Vagina (tissue), 2 donors: ENCODE measurements at places on chromosomes 13 and 19.

- H3K27ac ChIP-seq = peak overlapping the region; percentile 81
- H3K36me3 ChIP-seq = peaks cover 52% of the 10 kb centered on the region
- no peak for DNase-seq
- H3K27me3 ChIP-seq = no peaks in the 10 kb centered on the region
These were observed 7.5 kb downstream of the RPS9 start for GRCh38 chr19:54207983-54208783.

DNA sequence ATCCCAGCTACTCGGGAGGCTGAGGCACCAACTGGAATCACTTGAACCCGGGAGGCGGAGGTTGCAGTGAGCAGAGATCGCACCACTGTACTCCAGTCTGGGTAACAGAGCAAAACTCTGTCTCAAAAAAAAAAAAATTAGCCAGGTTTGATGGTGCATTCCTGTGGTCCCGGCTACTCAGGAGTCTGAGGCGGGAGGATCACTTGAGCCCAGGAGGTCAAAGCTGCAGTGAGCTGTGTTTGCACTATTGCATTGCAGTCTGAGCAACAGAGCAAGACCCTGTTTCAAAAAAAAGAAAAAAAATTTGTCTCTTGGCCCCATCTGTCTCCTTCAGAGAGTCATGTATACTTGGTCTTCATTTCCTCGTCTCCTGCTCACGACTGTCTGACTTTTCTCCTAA lies 1.6 kb downstream of the CCDC97 start:
- peak overlapping the region; percentile 94 for H3K27ac ChIP-seq
- H3K36me3 ChIP-seq = no peaks in the 10 kb centered on the region
- no peaks in the 10 kb centered on the region for H3K27me3 ChIP-seq
- peaks cover 40% of the 10 kb centered on the region for H3K4me1 ChIP-seq

GRCh38 chr19:46495786-46496099 lies at the start of gene PNMA8B:
TSS of gene PNMA8B (minus strand) at chr19:46495867. CDS start at chr19:46495465, 402 bp downstream.
- peaks cover 37% of the 10 kb centered on the region for H3K4me1 ChIP-seq
- peak within 1 kb of the TSS; percentile 45 for H3K27ac ChIP-seq
- H3K27me3 ChIP-seq = no peaks in the 10 kb centered on the region
- no peak for DNase-seq

- DNase-seq = no peak
- no peak overlapping the region for H3K27ac ChIP-seq
- H3K36me3 ChIP-seq = no peaks in the 10 kb centered on the region
- H3K4me3 ChIP-seq = no peak overlapping the region
- no peaks in the 10 kb centered on the region for H3K4me1 ChIP-seq
These were observed 1.8 kb downstream of the TEX29 start for GRCh38 chr13:111322001-111322915.

DNA sequence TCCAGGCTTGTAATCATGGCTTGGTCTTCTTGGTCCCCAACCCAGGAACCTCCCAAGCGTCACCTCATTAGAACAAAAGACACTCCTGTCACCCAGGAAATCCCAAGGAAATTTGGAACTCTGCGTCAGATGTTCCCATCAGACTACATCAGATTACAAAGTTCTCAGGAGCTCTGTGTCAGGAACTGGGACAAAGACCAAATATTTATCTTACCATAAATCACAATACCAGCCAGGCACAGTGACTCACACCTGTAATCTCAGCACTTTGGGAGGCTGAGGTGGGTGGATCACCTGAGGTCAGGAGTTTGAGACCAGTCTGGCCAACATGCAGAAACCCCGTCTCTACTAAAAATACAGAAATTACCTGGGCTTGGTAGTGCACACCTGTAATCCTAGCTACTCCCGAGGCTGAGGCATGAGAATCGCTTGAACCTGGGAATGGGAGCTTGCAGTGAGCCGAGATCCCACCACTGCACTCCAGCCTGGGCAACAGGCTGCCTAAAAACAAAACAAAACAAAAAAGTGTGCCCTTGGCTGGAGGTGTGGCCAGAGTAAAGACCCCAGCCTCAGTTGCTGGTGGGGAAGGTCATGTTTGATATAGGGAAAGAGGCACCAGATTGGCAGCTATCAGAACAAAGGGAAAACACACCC lies 16.7 kb upstream of the CCDC124 start:
- H3K4me1 ChIP-seq = no peaks in the 10 kb centered on the region
- H3K27ac ChIP-seq = no peak overlapping the region
- no peaks in the 10 kb centered on the region for H3K27me3 ChIP-seq
- H3K36me3 ChIP-seq = no peaks in the 10 kb centered on the region
- no peak overlapping the region for H3K4me3 ChIP-seq
- DNase-seq = no peak

- DNase-seq = no peak
- H3K36me3 ChIP-seq = no peaks in the 10 kb centered on the region
These were observed 4.8 kb upstream of the OXGR1 start for GRCh38 chr13:96999091-96999490.

GRCh38 chr13:60047918-60048317 lies 115.8 kb downstream of the DIAPH3 start:
- H3K4me3 ChIP-seq = no peak overlapping the region
- DNase-seq = no peak
- H3K4me1 ChIP-seq = no peaks in the 10 kb centered on the region
- H3K36me3 ChIP-seq = no peaks in the 10 kb centered on the region
- no peak overlapping the region for H3K27ac ChIP-seq
- no peaks in the 10 kb centered on the region for H3K27me3 ChIP-seq

DNA sequence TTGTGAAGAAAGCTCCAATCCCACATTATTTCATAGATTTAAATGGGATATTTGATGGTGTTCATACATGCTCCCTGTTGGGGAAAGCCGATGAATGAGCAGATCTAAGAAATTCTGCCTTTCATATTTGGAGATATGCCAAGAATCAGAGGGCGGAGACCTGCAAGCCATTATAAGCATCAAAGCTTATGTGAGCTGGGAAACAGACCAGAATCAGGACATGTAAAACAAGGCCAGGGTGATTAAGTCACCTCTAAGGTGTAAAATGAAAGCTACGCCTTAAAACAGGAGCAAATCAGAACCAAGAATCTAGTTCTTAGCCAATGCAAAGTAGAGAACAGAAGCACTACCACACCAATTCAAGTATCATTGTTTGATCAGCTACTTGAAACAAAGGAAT lies 392.4 kb downstream of the DCT start:
- no peaks in the 10 kb centered on the region for H3K36me3 ChIP-seq
- H3K27me3 ChIP-seq = no peaks in the 10 kb centered on the region
- no peak for DNase-seq
- no peak overlapping the region for H3K4me3 ChIP-seq

GRCh38 chr13:52995946-52996345 lies 32.7 kb upstream of the OLFM4 start:
- no peak overlapping the region for H3K4me3 ChIP-seq
- no peak for DNase-seq
- H3K27me3 ChIP-seq = no peaks in the 10 kb centered on the region

- no peak overlapping the region for H3K4me3 ChIP-seq
- H3K4me1 ChIP-seq = no peaks in the 10 kb centered on the region
- no peak overlapping the region for H3K27ac ChIP-seq
- no peaks in the 10 kb centered on the region for H3K36me3 ChIP-seq
- DNase-seq = no peak
These were observed 37.0 kb downstream of the NWD1 start for GRCh38 chr19:16756649-16757048.
